Activated CD4-positive, alpha-beta T cell treated with anti-CD3 and anti-CD28 coated beads, Interleukin-10, Interleukin-2, amounts not matched to agents 100 ng/mL and 50 ng/mL, durations not matched to agents 16 hours and 8 hours (primary cell): ENCODE measurements at places on chromosomes 11 and 22.

- DNase-seq: no peak
Observed at GRCh38 chr11:105937738-105938137, 84.3 kb downstream of the MSANTD4 start.

DNA sequence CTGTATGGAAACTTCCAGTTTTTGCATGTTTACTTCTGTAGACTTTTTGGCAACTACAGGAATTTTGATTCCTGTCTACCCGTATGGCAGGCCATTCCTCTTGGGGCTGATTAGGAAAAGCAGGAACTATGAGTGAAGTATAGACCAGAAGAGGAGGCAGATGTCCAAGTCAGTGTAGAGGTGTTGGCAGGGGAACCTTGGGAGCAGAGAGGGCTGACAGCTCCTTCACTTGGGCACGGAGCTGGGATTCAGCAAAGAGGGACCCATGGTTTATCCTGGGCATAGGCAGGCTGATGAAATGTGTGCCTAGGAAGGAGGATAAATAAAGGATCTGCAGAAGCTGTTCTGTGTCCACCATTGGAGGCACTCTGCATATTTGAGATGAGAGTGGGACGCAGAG is 33.1 kb downstream of the TREH start:
- no peak for DNase-seq

- peak; percentile 14 for DNase-seq
Observed at GRCh38 chr11:70826541-70827335, 425.6 kb downstream of the SHANK2 start.

- no peak for DNase-seq
Observed at GRCh38 chr11:95121698-95122097, 32.1 kb downstream of the ENDOD1 start.

GRCh38 chr11:67382276-67383136 is 9.1 kb upstream of the CLCF1 start:
- DNase-seq: peak; percentile 86

- no peak for DNase-seq
Observed at GRCh38 chr22:31218565-31219262, 6.6 kb downstream of the LIMK2 start.

DNA sequence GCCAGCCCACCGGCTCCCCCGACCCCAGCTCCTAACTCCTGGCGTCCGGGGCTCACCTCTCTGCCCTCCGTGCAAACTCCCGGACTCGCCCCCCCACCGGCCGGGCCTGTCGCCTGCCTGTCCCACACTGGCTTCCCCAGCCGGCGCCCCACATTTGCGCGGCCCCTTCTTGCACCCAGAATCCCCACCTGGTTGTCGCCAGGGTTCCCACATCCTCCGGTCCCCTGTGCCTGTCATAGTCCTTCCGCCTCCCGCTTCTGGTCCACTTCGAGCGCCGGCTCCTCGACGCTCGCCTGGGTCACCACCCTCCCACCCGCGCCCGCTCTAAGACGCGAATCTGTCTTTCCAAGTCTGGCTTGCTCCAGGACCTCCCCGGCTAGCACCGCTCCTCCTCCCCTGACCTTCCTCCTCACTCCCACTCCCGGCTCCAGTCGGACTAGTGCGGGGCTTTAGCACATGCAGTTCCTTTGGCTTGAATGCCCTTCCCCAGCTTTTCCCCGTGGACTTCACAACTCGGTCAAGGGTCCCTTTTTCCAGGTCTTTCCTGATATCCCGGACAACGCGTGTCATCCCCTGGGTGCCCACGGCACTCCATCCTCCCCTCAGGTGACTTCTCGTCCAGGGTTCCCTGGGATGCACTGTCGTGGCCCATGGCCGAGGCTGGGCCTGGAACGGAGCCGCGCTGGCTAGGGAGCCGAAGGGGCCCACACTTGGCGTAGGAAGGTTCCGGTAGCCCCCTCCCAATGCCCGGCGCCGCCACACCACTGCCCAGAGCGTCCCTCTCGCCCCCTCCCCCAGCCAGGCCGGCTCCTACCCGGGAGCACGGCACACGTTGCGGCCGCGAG is 635 bp downstream of the SCARF2 start:
- DNase-seq: no peak

DNA sequence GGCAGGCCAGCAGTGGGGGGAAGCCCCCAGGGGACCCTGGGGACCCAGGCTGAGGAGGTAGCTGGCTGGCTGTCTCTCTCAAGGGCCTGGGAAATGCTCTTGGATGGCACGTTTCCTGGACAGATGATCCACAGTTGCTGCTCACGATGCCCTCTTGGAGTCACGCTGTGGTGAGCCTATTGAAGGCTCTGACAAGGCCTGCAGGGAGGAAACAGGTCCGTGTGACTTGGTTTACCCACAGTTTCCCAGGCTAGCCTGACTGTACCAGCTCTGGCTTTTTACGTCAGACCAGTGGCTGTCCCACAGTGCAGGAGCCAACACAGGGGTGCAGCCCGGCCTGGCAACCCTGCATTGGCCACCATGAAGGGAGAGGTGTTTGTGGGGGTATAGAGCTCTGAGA is 29.2 kb upstream of the PPARA start:
- DNase-seq: no peak

DNA sequence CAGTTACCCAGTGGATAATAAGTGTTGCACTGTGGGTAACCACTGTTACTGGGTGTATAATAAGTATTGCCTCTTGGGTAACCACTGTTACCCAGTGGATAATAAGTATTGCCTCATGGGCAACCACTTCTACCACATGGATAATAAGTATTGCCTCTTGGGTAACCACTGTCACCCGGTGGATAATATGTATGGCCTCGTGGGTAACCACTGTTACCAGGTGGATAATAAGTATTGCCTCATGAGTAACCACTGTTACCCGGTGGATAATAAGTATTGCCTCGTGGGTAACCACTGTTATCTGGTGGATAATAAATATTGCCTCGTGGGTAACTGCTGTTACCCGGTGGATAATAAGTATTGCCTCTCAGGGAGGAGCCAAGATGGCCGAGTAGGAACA is 29.7 kb upstream of the NXPE4 start:
- DNase-seq: no peak

- DNase-seq: no peak
Observed at GRCh38 chr11:72816404-72816990, 2.3 kb downstream of the ATG16L2 start.

GRCh38 chr11:60899046-60899936 is 7.1 kb downstream of the PRPF19 start:
- DNase-seq: peak; percentile 59

DNA sequence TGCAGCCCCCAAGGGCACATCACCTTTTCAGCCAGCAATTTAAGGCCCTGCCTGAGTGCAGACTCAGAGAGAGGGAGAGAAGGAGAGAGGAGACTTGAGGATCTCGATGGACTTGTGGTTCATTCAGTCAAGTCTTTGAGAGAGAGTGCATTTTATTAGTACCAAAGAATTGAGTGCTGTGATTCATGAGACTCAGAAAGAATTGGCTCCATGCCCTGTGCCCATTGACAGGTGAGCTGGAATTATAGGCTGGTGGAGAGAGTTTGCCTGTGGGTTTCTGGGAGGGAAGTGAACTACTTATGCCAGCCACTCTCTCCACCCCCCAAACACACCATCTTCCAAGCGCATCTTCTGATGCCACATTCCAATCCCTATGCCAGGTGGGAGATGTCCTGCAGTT is 236.8 kb downstream of the MN1 start:
- DNase-seq: no peak

DNA sequence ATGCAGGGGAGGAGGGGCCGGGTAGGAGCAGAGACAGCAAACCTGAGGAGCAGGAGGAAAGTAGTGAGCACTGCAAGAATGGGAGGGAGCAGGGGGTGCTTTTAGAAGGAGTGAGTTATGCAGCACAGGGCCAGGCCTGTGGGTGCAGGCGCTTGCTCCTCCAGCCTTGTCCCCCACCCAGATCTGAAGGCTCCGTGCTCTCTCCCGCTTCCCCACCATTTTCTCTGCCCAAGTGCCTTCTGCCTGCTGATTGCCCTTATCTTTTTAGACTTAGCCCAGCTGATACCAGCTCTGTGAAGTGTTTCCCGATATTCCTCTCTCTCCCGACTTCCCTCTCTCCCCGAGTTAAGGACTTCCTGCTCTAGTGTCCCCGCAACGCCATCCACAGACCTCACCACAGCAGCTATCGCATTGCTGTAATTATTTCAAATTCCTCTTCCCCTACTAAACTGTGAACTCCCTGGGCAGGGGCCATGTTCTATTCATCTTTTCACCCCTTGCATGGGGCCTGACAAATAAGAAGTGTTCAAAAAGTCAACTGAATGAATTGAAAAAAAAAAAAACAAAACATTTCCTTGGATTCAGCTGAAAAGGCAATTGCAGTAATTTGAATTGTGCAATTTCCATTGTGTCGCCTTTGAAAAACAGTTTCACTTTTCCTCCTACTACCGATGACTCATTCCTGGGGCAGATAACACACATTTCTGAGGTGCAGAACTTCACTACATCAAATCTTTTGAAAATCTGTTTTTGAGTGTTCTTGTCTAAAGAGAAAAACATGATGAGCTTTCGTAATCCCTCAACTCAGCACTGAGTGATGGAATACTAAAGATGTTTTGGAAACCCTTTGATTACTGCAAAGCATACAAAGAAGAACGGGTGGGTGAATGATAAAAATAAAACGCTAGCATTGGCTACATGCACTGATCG is 69.7 kb upstream of the BMAL1 start:
- DNase-seq: peak; percentile 86

GRCh38 chr22:42196454-42196853 is 65.8 kb upstream of the CYP2D6 start:
- no peak for DNase-seq

GRCh38 chr11:94305146-94305545 is 766 bp downstream of the IZUMO1R start:
- DNase-seq: no peak

DNA sequence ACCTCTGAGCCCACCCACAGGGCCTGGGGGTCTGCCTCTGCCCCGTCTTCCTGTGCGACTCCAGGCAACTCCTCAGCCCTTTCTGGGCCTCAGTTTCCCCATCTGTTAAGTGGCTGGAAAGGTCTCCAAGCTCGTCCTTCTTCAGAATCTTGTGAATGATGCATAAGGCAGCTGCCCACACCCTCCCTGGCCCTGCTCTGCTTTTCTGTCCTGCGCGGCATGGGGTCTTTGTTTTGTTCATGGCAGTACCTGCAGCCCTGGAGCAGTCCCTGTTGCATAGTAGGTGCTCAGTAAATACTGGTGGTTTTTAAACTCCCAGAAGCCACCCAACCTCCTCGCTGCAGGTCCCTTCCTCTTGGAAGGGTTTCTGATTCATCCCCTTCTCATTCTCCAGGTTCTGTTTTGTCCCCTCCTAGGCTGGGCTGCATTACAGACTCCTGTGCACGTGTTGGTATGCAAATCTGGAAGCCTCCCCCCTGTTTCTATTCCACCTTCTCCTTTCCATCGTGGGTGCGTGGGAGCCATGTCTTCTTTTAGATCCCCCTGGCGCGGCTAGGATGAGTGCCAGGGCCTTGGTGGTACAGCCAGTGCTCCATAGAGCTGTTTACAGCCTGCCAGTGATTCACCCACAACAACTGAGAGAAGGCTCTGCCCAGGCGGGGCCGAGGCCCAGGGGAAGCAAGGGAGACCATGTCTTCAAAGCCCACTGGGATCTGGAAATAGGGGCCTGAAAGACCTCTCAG is 19.3 kb upstream of the SYT7 start:
- DNase-seq: no peak

- no peak for DNase-seq
Observed at GRCh38 chr22:43337946-43338345, 5.2 kb downstream of the SCUBE1 start.

- peak; percentile 72 for DNase-seq
Observed at GRCh38 chr11:110295531-110296225, 736 bp downstream of the RDX start.

DNA sequence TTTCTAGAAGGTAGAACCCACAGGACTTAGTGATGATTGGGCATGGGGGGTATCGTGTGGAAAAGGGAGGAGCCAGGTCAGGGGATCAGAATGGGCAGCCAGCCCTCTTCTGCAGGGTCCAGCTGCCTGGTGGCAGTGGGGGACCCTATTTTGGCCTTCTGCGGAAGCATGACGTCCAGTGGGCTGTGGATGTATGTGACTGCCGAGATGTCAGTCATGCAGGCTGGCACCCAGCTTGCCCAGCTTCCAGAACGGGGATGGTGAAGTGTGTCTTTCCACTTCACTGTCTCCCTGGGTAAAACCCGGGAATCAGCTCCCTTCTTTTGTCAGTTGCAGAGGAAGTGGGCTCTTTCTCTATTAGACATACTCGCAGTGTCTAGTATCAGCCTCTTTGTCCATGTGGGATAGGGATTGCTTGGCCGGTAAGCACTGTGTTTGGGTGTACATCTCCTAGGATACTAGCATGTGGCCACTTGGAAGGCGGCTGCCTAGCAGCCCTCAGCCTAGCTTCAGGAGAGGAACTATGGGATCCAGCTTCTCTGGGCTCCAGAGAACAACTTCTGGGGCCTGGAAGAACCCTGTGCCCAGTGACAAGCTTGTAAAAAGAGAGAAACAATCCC is 51.4 kb downstream of the GRIK4 start:
- no peak for DNase-seq

DNA sequence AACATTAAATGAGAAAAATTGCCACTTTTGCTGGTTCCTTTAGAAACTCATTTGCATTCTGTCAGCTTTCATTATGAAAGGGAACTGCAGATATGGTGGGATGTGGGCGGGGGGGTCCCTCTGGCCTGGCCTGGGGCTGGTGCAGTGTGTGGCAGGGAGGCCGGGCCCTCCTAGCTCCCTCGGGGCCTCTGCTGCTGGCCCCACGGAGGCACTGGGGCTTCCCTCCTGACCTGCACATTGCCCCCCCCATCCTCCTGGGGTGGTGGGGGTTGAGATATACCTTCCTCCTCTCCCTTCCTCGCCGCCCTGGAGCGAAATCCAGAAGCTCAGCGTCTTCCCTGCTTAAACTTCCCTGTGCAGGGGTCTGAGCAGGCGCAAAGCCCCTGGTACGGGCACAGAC is 1005.9 kb downstream of the BRD1 start:
- DNase-seq: no peak

GRCh38 chr22:22442928-22443709 is 65.4 kb downstream of the ZNF280B start:
- DNase-seq: no peak

DNA sequence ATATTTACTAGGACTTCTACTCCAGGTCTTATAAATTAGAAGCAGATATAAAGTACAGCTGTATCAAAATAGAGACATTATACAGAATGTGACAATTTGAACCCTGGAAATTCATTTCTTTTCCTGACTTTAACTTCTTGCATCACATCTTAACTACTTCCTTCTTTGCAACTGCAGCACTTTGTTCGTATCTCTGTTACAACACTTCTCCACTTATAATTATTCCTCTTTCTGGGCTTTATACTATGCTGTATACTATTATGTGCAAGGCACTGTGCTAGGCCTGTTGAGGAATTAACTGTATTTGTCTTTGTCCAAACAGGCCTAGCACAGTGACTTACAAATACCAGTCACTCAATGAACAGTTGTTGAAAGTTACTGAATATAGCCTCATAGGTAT is 1.8 kb upstream of the SLC36A4 start:
- no peak for DNase-seq
